ENCODE measurements at places on chromosomes 2 and 18.
A peak's percentile ranks its signal among the peaks of the same experiment; 100 is the strongest.

GRCh38 chr2:75142081-75142480 lies 57.2 kb downstream of the TACR1 start:
- DNase-seq = no peak

DNA sequence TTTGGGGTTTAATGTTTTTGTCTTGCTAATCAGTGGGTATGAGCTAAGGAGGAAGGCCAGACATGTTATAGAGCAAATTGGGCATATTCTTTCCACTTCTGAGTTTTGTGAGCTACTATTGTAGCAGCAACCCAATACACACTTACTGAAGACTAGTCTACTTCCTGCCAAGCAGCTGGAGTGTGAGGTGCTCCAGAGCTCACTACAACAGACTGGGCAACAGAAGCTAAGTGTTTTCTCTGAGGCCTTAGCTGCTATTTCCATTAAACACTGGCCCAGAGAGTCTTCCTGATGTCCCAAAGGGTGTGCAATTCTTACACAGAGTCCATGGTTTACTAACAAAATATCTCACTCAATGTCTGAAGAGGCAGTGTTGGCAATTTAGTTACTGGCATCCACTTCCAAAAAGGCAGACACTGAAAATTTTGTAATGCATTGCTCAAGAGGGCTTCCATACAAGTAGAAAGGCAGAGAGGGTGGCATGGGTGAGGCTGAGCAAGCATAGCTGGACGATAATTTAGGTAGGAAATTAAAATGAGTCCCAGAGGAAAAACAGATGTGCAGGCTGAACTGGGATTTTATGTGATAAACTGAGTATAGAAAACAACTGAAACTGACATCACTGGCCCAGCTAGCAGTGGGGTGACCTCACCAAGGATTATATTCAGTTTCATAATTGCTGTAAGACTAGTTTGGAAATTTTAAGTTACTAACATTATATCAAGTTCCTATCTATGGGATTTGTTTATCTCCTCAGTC lies 68.6 kb downstream of the ZC3H6 start:
- DNase-seq = no peak

- DNase-seq = no peak
Observed at GRCh38 chr2:240239325-240239724, 98.9 kb upstream of the OTOS start.

DNA sequence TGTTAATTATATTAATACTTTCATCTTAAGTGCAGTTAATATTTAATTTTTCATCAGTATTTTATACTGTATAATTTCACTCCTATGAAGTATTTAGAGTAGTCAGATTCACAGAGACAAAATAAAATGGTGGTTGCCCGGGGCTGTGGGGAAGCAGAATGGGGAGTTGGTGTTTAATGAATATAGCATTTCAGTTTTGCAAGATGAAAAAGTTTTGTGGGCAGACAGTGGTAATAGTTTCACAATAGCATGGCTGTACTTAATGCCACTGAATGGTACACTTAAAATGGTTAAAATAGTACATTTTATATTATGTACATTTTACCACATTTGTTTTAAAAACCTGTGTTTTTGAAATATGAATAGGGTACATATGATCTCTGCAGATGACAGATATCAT lies 31.2 kb downstream of the CFAP221 start:
- no peak for DNase-seq

- no peak for DNase-seq
Observed at GRCh38 chr2:239693330-239693729, 292.5 kb upstream of the HDAC4 start.

- DNase-seq = no peak
Observed at GRCh38 chr2:79782576-79783452, 270.0 kb downstream of the CTNNA2 start.

DNA sequence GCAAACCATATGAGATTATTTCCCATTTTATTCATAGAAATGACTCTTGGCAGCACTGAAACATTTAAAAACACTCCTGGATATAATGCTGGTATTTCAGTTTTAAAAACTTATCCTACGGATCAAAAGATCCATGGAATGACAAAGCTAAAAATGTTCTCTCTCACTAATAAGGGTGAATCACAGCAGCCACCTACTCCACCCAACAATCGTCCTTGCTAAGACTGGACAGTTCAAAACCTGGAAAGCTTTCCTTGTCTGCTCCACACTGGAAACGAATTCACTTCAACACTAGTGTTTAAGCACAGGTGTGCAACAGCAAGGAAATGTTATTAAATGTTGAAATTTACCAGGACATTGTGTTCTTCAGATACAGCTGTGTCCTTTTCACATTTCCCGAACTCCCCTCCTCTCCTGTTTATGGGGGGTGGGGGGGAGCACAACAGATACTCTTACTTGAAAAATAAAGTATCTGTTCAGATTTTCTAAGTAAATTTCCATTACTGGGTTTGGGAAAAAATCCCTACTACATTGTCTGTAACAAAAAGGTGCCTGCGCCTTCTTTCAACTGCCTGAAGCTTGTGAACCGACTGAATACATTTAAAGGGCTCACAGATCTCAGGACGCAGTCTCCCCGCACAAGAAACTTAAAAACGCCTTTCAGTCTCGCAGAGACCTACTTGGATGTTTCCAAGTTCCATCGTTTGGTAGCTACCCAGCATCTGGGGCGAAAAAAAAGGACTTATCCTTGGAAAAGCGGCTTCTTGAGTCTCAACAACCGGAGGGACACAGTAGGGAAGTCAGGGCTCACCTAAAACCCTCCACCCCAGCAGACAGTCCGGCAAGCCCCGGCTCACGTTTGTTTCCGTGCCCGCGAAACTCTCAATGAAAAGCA lies 1.3 kb downstream of the YWHAQ start:
- DNase-seq = no peak

GRCh38 chr2:174877751-174878150 lies 113.5 kb upstream of the CHRNA1 start:
- DNase-seq = no peak

GRCh38 chr2:161418715-161419637 lies 2.9 kb downstream of the TBR1 start:
- peak; percentile 52 for DNase-seq

GRCh38 chr2:221778025-221778424 lies 205.9 kb upstream of the EPHA4 start:
- no peak for DNase-seq

DNA sequence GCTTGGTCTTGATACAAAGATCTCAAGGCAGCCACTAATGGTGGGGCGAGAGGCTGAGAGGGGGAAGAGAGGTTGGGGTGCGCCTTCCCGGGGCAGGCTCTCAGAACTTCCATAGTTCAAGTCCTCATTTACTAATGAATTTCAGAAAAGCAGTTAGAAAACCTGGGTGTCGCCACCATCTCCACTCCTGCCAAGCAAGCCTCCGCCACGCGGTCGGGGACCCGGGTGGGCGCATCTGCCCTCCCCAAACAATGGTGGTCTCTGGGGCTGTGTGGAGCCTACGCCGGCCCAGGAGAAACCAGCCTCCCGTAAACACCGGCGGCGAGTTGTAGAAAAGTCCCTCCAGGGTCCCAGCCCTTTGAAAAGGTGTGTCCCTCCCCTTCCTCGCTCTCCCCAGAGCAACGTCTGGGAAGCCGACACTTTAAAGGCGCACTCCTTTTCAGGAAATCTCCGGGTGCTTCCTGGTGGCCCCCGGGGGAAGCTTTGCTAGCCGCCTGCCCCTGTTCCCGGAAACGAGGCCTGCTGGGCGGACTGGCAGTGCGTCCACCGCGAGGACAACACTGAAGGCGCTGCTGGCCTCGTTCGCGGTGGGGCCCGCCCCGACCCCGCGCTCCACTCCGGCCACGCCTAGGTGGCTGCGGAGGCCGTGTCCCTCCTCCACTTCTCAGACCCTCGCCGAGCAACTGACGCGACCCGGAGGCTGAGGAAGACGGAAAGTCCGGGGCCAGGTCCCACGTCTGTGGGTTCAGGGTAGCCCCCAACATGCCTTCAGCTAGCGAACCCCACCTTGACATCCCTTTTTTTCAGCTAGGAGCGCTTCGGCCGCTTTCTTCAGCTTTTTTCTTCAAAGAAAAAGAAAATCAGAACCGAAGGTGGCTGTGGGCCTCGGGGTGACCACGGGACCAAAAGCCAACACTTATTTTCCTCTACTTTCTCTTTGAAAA lies 16.8 kb downstream of the EVX2 start:
- DNase-seq = no peak
